ENCODE measurements at places on chromosomes 2 and 18.

DNA sequence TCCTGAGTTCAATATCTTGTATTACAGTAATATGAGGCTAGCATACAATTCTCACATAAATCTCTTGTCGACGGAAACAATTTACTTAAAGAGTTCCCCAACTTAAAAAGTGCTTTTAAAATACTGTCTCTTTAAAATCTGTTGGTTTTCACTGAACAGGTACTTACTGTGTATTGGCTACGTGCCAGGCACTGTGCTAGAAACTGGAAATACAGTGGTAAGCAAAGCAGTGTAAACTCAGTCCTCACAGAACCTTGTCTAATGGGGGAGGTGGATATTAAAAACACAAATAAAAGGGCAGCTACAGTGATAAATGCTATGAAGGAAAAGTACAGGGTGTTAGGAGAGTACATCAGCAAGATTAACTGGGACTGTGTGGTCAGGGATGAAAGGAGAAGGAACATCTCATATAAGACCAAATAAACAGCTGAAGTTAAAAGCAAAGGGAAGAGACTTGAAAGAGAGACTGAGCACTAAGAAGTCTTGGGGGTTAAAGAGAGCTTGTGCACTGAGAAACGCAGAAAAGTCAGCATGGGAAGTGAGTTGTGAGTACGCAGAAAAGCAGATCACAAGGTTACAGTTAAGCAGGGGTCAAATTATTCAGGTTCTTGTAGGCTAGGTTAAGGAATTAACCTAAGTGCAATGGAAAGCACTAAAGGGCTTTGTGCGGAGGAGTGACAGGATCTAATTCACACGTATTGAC, 52.5 kb downstream of the USP40 start:
- no peak for DNase-seq

DNA sequence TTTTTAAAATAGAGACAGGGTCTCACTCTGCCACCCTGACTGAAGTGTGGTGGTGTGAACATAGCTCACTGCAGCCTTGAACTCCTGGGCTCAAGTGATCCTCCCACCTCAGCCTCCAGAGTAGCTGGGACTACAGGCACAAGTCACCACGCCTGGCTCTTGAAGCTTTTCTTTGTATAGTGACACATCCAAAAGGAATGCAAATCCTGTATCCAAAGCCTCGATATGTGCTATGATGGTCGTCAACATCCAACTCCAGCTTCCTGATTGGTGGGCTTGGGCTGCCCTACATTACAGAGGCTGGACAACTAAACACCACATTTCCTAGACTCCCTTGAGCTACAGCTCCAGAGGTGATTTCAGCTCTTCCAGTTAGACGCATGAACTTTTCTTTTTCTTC, 101.7 kb upstream of the PGAP1 start:
- peak; percentile 62 for DNase-seq

DNA sequence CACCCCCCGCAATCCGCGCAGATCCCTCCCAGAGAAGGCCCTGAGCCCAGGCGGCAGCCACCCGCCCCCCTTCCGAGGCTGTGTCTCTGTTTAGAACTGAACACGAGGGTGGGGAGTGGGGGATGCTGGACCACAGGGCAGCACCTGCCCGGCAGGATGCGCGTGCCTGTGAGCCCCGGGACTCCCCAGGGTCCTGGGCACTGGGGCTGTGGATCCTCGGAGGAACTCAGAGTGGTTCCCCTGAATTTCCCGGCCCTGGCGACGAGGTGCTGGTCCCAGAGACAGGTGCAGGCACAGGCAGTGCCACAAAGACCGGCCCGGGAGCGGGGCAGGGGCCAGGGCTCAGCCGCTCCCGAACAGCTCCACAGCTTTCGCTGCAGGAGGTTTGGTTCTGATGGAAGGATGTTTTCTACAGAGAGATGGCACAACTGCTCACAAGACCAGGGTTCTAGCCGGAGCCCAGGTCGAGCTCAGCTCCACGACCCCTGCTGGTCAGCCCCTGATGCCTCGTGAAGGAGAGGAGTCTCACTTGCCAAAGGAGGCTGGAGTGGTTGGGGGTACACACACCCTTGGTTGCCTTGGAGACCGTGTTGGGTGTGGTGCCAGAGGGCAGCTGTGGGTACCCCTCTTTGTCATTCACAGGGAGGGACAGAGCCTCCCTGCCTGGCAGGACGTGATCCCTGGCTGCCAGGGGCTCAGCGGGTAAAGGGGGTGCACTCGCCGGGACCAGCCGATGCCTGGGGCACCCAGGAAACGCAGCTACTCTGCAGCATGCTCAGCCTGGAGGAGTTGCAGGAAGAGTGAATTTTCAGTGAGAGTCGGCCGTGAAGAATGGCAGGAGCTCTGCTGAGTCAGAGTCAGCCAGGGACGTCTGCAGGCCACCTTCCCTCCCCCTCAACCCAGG, 4.4 kb upstream of the NEU4 start:
- DNase-seq = peak; percentile 8

- no peak for DNase-seq
These were observed 2.8 kb downstream of the GULP1 start for GRCh38 chr2:188294352-188294926.

DNA sequence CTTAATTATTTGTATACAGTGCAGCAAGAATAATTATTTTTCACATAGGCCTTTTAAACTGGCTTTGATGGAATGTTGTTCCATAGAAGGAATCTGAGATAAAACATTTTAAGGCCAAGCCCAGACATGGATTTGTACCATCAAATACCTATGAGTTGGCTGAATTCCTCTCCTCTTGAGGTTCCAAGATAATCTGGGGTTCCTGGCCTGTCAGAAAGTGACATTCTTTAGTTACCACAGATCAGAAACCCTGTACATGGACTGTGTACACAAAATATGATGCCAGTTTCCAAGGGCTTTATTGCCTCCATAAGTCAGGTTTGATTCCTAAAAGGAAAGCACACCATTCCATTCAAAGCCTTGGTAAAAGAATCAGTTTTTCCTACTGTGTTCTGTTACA, 1256.7 kb upstream of the NRXN1 start:
- DNase-seq = no peak

DNA sequence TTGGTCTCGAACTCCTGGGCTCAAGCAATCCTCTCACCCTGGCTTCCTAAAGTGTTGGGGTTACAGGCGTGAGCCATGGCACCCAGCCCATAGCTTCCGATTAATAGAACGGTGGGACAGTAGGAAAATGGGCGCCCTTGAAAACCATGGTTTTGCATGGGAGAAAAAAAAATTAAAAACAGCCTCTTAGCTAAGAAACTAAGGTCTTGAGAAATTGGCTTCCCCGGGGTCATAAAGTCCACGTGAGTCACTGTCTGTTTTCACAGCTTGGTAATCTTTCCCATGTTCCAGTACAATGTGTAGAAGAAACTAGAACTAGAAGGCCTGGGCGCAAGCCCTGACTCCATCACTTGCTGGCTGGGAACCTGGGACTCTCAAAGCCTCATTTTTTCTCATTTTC, 20.7 kb downstream of the B3GNT2 start:
- peak; percentile 90 for DNase-seq

GRCh38 chr18:3611313-3612090, 161.5 kb downstream of the TGIF1 start:
- DNase-seq = peak; percentile 74

- DNase-seq = peak; percentile 79
These were observed at the start of gene GPC1 for GRCh38 chr2:240435457-240435947. TSS of gene GPC1 (plus strand) at chr2:240435663. CDS start at chr2:240435919, 256 bp downstream.

GRCh38 chr2:16614314-16614860, 51.2 kb downstream of the CYRIA start:
- DNase-seq = no peak

DNA sequence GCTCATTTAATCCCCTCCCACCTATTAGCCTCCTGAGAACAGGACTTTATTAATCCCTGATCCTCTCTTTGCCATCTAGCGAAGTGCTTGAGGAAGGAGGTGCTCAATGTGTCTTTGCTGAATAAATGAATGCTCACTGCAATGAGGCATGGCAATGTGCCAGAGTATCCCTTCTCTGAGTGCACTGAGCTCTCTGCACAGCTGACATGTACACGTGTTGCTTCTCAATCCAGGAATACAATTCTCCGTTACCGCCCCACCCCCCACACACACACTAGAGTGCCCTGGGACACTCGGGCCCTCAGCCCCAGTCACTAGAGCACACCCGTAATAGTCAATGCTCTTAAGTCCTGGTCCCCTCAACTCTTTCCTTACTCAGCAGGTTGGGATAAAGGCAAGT, 41.4 kb downstream of the FAM178B start:
- DNase-seq = no peak

- peak; percentile 46 for DNase-seq
These were observed 9.2 kb upstream of the IL1A start for GRCh38 chr2:112793449-112793978.

DNA sequence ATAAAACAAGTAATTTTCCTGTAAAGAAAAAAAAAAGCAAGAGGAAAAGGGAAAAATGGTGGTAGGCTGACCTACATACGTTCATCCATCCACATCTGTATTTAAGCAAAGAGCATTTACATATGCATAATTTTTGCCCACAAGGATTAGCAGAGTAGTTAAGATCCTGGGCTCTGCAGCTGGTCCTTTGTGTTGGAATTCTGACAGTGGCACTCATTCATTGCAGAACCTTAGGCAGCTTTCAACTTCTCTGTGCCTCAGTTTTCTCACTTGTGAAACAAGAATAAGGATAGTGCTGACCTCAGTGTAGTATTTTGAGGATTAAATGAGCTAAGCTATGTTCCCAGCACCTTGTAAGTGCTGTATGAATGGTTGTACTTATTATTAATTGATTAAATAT, 211.3 kb downstream of the ARL4C start:
- DNase-seq = no peak

GRCh38 chr2:18067588-18068384, 189.3 kb downstream of the KCNS3 start:
- no peak for DNase-seq

DNA sequence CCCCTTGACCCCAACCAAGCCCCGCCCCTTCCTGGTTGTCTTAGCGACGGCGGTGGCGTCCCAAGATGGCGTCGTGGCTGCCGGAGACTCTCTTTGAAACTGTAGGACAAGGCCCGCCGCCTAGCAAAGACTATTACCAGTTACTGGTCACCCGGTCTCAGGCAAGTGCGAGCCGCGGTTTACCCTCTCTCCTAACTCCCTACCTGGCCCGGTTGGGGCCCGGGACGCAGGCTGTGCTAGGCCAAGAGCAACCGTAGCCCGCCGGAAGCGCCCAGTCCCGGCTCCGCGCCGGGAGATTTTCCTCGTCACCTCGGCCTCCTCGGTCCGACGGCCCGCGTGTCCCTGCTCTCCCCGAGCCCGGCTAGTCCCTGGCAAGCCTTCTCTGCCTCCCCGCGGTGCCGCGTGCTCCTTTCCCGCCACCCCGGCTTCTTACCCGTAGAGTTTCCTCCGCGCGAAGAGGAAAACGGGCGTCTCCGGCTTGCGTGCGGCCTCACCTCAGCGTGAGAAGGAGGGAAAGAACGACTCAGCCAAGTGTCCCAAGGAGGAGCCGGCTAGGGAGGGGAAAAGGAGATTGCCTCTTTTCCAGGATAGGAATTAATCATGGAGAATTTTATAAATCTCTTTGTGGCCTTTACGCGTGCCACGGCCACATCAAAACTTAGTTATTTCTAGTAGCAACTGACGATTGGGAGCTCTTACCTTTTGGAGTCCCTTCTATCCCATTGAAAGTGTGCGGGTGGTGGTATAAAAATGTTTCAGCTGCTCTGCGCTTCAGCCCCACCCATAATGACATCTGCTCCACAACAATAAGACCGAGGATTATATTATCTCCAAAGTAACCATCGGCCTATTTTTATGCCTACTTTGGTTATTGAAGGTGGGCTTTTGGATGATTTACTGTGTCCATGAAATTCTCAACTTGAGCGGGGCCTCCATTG, at the start of gene FBXO36:
TSS of gene FBXO36 (plus strand) at position 55 of the 938 bp plus-strand sequence. CDS start at position 66, 11 bp downstream.
- peak; percentile 48 for DNase-seq

DNA sequence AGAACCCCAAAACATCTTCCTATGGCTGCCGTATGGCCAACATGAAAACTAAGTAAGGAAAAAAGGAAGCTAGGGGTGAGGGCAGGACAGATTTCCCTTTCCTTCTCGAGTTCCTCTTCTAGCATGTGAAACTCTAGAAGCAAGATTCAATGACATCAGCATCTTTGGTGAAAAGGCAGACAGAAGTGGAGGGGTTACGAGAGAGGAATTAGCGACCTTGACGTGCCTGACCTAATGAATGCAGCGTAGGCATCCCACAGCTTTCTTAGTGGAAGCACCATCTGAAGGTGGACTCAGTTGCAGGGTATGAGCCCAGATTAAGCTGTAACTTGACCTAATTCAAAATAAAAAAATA, 47.9 kb upstream of the PELI1 start:
- no peak for DNase-seq

Data from AG10803 (cell line).